ENCODE measurements at places on chromosomes 2 and 18.

GRCh38 chr2:30145826-30146336 is 926 bp upstream of the YPEL5 start:
- DNase-seq: no peak

- DNase-seq: no peak
Observed at GRCh38 chr2:59630789-59631188, 922.7 kb downstream of the BCL11A start.

GRCh38 chr2:128566671-128567070 is 248.0 kb upstream of the HS6ST1 start:
- no peak for DNase-seq

GRCh38 chr18:750456-750855 is 38.0 kb upstream of the ENOSF1 start:
- no peak for DNase-seq

- DNase-seq: no peak
Observed at GRCh38 chr2:172919732-172920131, 155.9 kb upstream of the MAP3K20 start.

DNA sequence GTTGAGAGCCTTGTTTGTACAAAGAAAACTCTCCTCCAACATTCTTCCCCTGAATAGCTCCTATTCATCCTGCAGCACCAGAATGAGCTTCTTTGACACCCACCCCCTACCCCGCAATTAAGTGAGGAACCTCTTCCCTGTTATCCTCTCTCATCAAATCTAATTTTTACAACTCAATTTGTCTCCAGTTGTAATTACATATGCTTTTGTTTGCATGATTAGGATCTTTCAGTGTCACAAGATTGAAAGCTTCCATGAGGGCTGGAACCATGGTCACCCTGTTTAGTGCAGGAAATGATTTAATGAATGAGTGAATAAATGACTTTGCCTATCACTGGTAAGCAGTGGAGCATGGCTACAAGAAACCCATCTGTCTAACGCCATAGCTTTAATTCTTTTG is 334.6 kb upstream of the KLHL29 start:
- no peak for DNase-seq

- no peak for DNase-seq
Observed at GRCh38 chr18:24370120-24370519, 27.5 kb downstream of the OSBPL1A start.

GRCh38 chr2:54109848-54110247 is 5.6 kb upstream of the ACYP2 start:
- DNase-seq: no peak

- DNase-seq: no peak
Observed at GRCh38 chr2:172372436-172372835, 55.0 kb upstream of the ITGA6 start.

- DNase-seq: no peak
Observed at GRCh38 chr2:169106563-169107545, 37.5 kb downstream of the DHRS9 start.

- DNase-seq: no peak
Observed at GRCh38 chr18:23203891-23204432, 68.7 kb downstream of the CABLES1 start.

DNA sequence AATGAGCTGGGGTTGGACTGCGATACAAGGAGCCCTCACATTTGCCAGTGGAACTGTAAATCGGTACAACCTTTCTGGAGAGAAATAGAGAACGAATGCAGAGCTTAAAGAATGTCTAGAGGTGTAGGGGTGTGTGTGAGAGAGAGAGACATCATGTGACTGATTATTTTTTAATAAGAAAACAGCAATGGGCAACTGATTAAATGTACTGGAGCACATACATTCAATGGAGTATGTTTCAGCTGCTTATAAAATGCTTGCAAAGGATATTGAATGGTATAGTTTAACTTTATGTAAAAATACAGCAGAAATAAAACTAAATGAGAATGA is 391 bp upstream of the TMEM17 start:
- no peak for DNase-seq

GRCh38 chr2:125572660-125573059 is 1083.3 kb upstream of the GYPC start:
- DNase-seq: no peak

DNA sequence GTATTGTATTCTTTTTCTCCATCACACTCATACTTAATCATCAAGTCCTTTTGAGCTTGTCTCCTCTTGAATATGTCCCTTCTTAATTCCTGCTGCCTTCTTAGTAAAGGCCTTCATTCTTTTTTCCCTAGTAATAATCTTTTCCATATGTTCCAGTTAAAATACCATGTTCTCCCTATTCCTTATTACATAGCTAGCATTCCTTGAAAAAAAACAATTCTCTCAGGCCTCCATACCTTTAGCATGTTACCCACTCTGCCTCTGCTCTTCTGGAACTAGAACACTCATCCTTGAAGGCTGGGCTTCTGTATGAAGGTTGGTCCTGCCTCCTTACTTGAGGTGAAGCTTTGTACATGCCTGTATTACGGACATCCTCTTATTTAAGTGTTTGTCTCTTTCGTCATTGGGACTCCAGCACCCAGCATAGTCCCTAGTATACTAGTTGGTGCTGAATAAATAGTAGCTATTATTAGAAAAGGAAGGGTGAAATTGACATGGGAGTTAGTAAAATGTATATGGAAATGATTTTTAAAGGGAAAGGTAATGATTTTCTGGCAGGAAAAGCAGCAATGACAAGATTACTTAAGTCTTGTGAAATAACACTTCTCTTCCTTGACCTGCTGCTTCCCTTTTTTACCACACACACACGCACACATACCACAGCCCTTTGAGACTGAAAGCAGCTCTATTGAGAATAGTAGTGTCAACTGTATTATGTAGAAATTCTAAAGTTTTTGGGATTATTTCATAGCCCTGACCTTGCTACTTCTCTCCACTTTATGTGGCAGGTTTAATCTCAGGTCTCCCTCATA is 45.6 kb downstream of the REL start:
- no peak for DNase-seq

DNA sequence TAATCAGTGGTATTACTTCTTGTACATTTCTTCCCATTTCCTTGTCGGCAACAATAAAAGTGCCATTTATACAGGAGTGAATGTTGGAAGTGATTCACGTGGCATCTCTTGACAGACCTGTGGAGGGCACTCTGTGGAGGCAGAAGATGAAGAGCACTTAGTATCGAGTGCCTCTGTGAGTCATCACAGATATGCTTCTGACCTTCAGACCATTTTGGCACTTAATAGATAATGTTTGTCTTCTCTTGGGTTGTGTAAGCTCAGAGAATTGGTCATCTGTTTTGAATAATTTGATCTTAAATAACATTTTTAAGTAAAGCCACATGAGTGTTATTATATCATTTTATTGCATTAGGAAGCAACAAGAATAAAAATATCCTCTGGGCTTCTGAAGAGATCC is 305.5 kb downstream of the PTPRM start:
- DNase-seq: no peak

DNA sequence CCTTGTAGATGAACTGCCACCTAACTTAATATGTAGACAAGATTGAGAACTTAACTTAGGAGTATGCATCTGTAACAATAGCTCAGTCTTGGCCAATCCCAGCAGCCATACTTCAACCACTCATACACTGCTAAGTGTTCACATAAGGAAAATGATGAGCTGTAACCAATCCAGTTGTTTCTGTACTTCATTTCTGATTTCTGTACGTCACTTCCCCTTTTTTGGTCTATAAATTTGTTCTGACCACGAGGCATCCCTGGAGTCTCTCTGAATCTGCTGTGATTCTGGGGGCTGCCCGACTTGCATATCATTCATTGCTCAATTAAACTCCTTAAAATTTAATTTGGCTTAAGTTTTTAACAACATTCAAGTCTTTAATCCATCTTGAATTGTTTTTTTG is 6.4 kb downstream of the SH3YL1 start:
- DNase-seq: no peak

DNA sequence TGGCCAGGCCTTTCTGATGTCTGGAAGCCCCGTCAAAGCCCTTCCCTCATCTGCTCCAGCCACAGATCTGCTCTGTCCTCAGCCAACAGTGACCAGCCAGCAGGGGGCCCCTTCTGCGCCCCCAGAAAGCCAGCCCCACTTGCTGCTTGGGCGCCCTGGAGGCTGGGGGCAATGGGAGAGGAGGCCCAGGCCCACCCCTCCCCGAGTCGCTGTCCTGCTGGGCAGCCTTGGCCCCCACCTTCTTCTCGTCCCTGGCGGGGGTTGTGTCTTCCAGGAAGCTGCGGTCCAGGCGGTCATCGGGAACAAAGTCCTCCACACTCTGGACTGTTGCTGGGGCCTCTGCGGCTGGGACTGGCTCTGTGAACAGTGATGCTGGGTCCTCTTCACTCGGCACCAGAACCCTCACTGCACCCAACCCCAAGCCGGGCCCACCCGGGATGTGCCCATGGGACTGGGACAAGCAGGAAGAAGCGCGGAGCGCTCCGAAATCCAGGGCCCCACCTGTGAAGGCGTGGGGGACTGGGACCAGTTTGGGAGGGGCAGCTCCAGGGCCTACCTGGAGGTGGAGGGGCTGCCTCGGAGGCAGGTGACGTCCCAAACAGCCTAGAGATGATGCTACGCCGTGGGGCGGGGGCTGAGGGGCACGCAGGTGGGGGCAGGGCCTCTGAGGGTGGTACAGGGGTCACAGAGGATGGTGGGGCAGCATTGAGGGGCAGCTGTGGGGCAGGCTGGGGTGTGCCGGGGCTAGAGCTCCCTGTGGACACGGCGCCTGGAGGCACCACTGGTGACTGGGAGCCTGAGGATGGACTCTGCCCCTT is 257.6 kb downstream of the ANKRD30B start:
- peak; percentile 3 for DNase-seq

DNA sequence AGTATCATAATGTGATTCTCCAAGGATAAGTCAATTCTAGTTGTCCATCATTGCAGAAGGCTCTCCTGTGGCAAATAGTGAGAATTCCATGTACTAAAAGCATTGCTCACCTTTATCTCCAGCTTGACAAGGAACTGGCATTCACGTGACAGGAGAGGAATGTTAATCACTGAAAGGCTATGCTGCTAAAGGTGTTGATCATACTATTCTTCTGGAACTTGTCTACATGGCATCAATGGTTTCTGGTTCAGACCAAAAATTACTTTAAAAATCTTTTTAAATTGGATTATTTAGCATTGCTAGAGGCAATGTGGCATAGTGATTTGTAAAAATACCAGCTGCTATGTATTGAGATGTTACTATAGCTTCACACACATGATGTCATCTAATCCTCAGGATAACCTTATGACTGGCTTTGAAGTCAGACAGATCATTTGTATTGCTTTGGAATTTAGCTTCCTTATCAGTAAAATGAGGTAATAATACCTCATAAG is 414.4 kb downstream of the MTX2 start:
- DNase-seq: no peak

- DNase-seq: no peak
Observed at GRCh38 chr2:238255151-238255551, 15.3 kb upstream of the HES6 start.

DNA sequence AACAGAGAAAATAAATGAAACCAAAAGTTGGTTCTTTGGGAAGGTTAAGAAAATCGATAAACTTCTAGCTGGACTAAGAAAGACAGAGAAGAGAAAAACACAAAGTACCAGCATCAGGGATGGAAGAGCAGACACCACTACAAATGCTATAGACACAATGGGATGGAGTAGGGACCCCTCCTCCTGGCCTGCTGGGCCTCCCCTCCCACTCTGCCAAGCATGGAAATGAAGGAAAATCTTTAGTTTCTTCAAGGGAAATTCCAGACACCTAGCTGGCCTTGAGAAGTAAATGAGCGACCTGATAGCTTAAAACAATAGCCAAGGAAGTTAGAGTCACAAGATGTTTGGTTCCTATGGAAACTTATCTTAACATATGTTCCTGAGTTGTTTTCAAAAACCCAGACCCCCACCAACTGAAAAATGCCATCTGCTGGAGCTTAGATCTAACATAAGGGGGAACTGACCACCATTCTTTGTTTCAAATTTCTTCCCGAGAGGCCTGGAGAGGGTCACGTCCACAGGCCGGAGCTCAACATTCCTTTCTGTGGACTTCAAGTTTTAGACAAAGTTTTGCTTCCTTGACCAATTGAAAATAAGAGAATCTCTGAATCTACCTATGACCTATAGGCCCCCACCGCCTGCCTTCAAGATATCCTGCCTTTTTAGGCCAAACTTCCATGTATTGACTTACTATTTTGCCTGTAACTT is 101.9 kb downstream of the BIN1 start:
- no peak for DNase-seq

Data from GM13976 (cell line).